ENCODE measurements at places on chromosomes 11 and 22.

DNA sequence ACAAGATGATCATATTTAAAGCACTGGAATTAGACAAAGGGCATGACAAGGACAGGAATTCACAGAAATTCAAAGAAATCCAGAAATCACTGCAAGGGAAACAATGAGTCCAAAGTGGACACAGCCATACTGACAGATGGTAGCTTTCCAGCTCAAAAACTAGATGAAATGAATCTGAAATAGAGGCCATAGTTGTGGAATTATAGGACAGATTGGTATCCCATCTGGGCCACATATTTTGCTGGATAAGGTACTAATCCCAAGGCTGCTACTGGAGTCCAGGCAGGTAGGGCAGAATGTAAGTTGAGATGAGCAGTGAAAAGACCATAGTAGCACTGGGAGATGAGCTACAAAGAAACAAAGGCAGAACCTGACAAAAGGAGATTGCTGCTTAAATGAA is 258.3 kb upstream of the ANO3 start:
- DNase-seq = no peak

DNA sequence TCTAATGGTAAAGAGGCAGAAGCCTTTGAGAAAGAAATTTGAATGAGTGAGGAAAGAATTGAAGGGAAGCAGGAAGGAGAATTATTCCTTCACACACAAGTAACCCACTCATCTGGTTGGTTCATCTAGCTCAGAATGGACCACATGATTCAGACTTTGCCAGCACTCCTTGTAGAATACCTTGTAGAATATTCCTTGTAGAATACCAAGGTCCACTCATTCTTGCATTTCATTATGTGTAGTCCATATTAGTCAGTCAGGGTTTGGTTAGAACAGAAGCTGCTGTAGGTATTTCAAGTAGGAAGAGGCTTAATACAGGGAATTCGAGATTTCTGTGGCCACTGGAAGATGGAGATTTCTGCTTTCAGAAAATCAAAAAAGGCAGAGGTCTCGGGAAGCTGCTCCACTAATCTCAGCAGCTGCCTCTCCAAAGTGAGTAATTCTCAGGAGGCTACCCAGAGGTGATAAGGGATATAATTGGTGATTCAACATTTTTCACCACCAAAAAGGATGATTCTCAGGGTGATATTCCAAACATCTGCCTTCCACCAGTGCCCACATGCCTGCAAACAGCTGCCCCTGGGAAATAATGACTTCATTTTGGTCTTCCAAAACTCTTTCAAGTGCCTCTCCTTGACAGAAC is 329.1 kb downstream of the TMEM135 start:
- no peak for DNase-seq

DNA sequence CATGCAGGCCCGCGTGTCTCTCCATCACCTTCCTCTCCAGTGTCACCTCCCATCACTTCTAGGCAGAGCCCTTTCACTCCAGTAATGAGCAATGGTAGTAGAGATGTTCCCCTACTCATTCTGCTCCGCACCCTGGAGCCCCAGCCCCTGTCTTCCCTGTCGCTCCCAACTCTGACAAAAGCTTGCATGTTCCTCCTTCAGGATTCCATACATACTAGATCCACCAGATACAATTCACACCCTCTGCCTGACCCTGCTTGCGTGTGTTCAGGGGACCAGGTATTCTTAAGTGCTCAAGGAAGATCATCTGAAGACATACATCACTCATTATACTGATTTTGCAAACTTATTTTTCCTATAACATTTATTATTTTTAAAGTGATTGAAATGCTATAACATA is 222.7 kb downstream of the SNX19 start:
- DNase-seq = no peak

- no peak for DNase-seq
Observed at GRCh38 chr11:9176550-9176949, 85.2 kb upstream of the SCUBE2 start.

DNA sequence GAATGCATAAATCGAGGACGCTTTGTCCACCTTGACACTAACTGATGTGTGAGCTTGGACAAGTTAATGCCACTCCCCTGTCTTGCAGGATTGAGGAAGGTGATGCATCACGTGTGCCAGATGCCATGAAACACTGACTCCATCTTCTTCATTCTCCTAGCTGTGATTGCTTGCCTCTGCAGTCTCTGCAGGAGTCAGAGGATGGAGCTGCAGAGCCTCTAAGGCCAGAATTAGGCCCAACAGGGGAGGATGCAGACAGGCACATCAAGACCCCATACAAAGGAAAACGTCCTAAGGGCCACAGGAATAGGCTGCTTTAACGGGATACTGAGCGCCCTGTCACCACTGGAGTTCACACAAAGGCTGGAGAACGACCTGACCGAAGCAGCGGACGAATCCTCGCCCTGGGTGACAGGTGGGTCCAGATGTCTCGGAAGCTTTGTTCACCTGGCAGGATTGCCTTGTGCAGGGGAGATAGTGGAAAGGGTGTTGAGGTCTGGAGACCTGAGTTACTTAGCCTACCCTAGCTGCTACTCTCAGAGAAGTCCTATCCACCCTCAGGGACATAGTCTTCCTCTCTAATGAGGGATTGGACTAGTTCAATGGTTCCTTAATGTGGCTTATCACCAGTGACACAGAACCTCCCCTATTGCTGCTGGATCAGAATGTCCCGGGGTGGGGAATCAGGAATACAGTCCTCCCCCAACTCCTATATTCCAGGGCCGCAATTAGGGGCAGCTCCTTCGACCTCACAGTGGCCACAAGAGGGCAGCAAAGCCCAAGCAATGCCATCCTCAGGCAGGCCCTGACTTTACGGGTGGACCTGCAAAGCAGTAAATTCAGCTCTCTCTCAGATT is 32.4 kb downstream of the DBX1 start:
- peak; percentile 48 for DNase-seq

DNA sequence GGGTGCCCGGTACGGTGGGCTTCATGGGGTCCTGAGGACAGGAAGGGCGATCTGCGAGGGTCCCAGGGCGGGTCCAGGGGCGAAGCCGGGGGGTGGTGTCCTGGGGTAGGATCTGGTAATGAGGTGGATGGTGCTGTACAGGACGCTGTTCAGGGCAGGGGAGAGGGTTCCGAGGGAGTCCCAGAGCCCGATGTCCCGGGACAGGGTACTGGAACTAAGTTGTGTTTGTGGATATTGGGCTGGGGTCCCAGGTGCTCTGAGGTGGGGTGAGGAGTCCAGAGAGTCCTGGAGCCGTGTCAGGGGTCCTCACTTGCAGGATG is 426 bp downstream of the LZTR1 start:
- no peak for DNase-seq

- DNase-seq = no peak
Observed at GRCh38 chr22:41410311-41410751, 28.6 kb downstream of the TEF start.

DNA sequence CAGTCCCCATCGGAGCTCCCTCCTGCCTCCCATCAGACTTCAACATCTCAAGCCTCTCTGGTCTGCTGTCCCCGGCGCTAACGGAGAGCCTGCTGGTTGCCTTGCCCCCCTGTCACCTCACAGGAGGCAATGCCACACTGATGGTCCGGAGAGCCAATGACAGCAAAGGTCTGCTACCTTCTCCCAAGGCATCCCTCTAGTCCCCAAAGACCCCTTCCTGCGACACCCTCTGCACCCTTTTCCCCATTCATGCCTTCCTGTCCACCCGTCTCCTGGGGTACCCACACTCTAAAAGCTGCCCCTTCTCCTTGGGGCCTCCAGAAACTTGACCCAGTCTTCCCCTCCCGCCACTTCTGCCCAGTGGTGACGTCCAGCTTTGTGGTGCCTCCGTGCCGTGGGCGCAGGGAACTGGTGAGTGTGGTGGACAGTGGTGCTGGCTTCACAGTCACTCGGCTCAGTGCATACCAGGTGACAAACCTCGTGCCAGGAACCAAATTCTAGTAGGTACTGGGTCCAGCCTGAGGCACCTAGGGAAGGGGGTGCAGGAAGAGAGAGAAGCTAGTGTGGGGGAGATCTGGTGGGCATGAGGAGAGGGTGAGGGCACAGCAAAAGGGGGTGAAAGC is 860 bp downstream of the UPK2 start:
- DNase-seq = no peak

DNA sequence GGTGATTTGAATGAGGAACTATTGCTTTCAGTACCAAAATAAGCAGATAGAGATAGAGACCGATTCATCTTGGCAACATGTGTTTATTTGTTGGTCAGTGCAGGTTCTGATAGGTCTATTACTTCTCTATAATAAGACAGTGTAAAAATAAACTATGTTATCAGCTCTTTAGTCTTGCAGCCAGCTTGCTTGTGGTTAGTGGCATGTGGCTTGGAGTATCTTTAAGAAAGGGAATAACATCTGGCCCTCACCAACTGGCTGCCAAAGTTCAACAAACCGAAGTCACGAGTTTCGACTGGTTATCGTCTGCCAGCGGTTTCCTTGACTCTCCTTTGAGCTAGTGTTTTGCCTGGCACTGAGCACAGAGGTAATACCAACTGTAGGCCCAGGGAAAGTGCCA is 71.8 kb downstream of the CTTN start:
- no peak for DNase-seq
